CD4-positive, alpha-beta T cell treated with Interleukin-10 for 1 hour (primary cell): ENCODE measurements at places on chromosomes 1 and 21.

DNA sequence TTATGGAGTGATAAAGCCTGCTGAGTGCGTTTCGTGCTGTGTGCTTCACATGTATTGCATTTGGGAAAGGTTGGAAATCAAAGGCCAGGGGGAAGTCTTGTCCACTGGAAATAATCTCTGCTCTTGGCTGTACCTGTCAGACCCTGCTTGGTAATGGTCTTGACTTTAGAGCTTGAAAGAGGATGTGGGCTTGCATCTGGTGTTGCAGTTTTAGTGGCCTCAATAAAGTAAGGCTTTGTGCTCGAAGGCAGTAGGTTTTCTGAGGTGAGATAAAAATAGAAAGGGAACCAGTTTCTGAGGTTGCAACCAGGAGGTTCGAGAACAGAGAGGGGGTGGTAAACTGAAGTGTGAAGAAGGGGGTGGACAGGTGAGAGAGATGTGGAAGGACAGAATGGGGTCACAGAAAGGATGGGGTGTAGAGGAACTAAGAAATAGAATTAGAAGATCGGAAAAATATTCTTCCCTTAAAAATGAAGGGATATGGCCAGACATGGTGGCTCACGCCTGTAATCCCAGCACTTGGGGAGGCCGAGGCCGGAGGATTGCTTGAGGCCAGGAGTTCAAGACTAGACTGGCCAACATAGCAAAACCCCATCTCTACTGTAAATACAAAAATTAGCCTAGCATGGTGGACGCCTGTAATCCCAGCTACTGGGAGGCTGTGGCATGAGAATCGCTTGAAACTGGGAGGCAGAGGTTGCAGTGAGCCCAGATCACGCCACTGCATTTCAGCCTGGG lies 1.5 kb downstream of the S100PBP start:
- peak; percentile 47 for DNase-seq

DNA sequence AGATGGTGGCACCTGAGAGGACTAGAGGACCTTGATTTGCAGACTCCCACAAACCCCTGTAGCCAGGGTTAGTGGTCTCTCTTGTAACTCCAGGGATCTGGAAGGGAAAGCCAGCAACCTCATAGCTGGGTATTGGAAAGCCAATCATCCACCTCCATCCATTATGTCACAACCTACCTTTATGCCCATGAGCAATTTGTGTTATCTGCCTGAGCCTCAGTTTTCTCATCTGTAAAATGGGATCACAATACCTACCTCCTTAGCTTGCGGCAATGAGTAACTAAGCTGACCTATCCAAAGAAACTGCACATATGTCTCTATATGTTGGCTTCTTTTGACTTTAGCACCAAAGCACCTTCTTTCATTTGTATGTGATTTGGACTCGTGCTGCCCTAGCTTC lies 14.5 kb downstream of the DLGAP3 start:
- DNase-seq = no peak

DNA sequence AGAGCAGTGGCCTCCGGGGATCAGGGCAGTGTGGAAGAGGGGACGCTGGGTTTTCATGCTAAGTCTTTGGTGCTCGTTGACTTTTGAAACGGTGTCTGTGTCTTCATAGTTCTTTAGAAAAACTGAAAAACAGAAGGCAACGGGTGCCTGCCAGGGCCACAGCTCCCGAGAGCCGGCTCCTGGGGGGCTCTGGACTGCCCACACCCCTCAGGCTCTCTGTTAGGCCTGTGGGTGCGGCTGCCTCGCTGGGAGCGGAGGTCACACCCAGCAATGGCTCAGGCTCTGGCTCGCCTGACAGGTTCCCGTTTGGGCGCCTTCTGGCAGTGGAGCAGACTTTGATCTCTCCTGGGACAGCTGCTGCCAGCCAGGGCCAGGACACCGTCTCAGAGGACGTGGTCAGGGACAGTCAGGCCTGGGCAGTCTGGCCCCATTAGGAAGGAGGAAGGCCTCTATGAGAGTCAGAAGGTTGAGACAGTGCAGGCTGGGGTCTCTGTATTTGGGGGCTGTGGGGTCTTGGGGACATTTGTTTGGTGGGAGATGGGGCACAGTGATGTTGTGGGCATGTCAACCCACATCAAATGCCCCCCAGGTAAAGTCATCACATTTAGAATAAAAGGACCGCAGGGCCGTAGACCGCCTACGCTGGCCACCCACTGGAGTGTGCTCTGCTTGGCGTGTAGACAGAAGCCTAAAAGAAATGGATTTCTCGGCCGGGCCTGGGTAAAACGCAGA lies 5.6 kb downstream of the ARHGEF16 start:
- no peak for DNase-seq

DNA sequence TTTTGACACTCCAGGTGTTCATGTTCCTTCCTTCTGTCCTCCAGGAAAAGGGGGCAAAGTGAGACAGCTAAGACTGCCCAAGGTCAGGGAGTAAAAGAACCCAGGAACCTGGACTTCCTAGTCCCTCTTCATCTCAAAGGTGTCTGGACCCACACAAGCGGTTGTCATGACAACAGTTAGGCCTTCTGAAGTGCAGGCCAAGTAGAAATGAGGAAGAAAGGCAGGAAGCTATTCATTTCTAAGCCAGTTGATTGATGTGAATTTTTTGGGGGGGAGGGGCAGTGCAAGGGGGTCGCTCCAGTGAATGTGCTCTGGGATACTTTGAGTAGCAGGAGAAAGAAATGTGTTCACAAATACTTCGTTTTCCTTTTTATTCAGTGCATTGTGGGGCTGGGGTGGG lies 114.3 kb downstream of the NAV1 start:
- DNase-seq = no peak

DNA sequence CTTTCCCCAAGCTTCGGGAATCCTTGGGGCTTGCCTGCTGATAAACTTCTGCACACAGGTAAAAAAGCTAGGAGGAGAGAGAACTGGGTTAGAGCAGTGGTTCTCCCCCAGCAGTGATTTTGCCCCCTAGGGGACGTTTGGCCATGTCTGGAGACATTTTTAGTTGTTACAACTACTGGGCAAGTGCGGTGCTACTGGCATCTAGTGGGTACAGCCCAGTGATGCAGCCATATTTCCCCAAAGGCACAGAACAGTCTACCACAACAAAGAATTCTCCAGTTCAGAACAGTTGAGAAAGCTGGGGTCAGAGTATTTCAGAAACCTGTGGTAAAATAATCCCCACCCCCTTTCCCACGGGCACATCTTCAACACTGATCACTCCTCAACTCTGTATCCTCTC lies 41.3 kb downstream of the LRRC71 start:
- DNase-seq = peak; percentile 51

DNA sequence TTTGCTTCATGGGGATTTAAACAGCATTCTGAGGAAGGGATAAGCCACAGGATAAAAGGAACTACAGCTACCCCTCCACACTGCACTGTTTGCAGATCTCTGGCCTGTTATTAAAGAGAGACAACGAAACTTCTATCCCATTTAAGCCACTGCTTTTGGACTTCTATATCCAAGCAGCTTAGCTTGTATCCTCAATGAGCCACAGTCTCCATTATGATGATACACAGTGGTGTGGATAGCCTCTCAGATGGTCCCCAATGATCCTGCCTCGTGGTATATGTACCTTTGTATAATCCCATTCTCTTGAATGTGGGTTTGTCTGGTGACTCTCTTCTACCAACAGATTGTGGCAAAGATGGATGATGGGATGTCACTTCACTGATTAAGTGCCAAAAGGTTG lies 36.0 kb upstream of the MARK1 start:
- DNase-seq = no peak

DNA sequence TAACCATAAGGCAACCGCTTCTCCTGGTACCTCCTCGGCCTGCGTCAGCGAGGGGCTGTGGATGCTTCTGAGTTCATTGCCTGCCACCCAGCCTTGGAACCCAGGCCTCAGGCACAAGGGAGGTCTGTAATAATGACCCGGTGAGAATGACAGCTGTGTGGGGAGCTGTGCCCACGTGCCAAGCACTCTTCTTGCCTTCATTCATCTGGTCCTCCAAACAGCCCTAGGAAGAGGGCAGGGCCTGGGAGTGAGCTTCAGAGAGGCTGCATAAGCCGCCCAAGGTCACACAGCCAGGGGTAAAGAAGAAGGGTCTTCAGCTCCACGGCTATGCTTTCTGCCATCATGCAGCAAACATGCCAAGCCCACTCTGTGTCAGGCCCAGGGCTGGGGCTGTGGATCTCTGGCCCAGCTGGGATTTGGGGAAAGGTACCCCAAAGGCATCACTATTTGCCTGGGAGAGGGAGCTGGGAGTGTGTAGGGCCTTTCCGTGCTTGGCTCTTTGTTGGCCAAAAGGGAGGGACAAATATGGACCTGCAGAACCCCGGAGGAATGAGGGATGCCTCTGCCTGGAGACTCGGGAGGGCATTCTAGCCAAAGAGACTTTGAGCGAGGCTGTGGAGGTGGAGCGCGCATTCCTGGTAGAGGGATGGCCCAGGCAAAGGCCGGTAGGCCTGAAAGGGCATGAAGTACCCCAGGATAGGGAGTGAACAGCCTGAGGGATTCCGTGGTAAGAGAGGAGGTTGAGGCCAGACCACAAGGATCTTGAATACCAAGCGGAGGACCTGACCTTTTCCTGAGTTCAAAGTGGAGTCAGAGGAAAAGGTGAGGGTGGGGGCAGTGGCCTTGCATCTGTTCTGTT lies 10.1 kb upstream of the EDN2 start:
- DNase-seq = no peak

- no peak for DNase-seq
Observed at GRCh38 chr1:170063109-170063826, 11.2 kb downstream of the KIFAP3 start.

GRCh38 chr1:111733992-111734341 lies 5.2 kb downstream of the INKA2 start:
- no peak for DNase-seq

GRCh38 chr1:177122461-177123251 lies 41.9 kb downstream of the ASTN1 start:
- no peak for DNase-seq

- no peak for DNase-seq
Observed at GRCh38 chr1:229136822-229137221, 134.1 kb upstream of the RAB4A start.

- no peak for DNase-seq
Observed at GRCh38 chr1:96048572-96049212, 672.9 kb upstream of the PTBP2 start.

- DNase-seq = peak; percentile 38
Observed at GRCh38 chr1:3453891-3454810, at the start of gene ARHGEF16. Gene ARHGEF16, plus strand, starts transcription at chr1:3454665. Its CDS starts 8,420 bp downstream, at chr1:3463085.

DNA sequence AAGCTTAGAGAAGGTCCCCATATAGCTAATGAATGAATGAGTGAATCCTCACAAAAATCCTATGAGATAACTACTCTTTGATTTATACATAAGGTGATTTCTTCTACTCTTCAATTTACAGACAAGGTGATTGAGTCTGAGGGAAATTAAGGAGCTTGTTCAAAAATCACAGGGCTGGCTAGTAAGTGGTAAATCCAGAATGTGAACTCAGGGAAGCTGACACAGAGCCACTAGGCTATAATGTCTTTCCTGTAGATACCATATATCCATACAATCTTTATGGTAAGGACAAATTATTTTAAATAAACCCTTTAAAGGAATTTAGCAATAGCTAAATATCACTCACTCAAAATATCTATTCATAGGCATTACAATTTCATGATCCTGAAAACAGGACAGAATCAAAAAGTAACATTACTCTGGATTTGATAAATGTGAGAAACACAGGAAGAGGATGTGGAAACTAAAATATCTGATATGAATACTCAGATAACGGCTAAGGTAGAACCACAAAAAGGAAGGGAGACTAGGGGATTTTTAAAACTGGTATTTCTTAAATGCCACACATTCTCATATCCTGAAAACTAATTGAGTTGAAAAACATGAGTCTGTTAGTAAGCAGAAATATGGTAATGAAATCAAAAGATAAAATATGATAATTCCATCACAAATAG lies 108.2 kb downstream of the NBPF12 start:
- DNase-seq = no peak

DNA sequence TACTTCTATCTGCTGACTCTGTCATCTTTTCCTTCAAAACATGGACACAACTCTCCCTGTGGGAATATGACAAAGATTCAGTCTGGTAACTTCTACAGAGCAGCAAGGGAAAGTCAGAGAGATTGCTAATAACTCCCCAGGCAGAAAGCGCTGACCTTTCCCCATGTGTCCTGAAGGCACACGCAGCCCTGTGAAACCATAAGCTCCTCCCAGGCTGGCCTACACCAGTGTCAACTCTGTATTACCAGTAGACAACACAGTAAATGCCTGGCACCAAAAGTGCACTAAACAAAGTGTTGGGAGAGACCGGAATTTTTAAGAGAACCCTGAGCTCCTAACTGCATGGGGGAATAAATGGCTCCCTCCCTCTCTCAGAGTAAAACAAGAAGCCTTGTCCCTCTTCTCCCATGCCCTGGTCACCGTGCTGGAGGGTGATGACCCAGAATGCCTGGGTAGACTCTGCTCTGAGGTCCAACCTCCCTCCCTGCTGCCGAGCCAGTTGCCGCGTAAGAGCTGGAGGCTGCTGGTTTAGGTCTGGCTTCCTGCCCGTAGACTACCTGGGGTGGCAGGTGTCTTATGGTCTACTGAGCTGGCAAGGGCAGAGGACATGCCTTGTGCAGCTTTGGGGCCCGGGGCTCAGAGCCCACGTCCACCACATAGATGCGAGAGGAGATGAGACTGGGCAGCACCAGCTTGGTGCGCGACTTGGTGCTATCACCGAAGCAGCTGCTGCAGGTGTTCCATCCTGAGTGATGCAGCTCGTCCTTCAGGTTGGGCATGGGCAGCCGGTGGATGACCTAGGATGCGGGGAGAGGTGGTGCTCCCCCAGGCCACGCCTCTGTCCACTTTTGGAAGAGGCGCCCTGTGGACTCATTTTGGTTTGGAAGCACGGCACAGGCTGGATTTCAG lies 3.9 kb downstream of the SELENBP1 start:
- no peak for DNase-seq

DNA sequence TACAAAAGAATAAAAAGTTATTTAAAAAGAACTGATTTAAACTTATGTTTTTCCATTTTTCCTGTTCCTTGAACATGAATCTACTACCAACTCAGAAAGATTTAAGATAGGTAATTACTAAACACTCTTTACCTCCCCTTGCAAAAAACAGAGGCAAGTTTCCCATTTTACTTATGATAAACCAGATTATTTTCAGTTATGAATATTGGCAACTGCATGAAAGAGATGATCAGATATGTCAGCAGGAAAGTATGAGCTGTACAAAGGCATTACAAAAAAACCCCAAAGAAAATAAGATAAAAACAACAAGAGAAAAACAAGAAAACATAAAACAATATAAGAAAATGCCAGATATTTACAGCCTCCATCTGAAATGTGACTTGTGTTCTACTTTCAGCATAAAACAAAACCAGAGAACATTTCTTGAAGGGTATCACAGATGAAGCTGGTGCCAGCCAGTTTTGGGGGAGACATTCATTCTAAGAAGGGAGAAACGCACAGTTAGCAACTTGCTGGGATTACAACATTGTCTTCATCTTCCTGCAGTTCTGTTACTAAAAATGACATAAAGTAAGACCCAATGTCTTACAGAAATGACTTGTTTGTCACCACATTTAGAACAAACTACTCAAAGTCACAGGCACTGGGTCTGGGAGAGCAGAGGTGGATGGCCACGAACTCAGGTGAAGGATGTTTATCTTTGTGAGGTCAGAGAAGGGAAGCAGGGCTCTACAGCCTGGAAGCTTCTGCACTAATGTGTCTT lies 19.1 kb downstream of the ZC3H12A start:
- no peak for DNase-seq
